Mesothelial cell of epicardium (in vitro differentiated cells): ENCODE measurements at places on chromosomes 2 and 18.

DNA sequence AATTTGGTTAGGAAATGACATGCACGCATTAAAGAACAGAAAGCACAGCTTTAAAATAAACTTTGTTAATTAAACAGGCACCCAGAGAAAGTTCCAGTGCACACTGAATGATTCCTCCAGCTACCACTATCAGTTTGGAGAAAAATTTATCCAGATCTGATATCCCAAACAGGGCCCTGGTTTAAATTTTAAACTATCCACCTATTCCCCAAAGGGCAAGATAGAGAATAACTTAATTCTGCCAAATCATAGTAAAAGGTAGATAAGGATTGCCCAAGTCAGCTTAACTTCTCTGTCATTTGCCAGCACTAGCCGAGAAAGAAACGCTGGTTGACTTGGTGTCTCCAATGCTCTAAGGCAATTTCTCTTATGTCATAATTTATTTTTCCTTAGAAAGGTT, 321.9 kb upstream of the PKDCC start:
- DNase-seq, result no peak
- H3K4me3 ChIP-seq, result no peak overlapping the region
- H3K27ac ChIP-seq, result no peak overlapping the region
- H3K4me1 ChIP-seq, result peaks cover 22% of the 10 kb centered on the region
- H3K36me3 ChIP-seq, result no peaks in the 10 kb centered on the region
- H3K27me3 ChIP-seq, result no peaks in the 10 kb centered on the region

GRCh38 chr2:37579192-37579713, 92.2 kb downstream of the CDC42EP3 start:
- H3K4me3 ChIP-seq, result no peak overlapping the region
- H3K4me1 ChIP-seq, result peaks cover 21% of the 10 kb centered on the region
- no peak for DNase-seq
- H3K36me3 ChIP-seq, result no peaks in the 10 kb centered on the region
- no peak overlapping the region for H3K27ac ChIP-seq

DNA sequence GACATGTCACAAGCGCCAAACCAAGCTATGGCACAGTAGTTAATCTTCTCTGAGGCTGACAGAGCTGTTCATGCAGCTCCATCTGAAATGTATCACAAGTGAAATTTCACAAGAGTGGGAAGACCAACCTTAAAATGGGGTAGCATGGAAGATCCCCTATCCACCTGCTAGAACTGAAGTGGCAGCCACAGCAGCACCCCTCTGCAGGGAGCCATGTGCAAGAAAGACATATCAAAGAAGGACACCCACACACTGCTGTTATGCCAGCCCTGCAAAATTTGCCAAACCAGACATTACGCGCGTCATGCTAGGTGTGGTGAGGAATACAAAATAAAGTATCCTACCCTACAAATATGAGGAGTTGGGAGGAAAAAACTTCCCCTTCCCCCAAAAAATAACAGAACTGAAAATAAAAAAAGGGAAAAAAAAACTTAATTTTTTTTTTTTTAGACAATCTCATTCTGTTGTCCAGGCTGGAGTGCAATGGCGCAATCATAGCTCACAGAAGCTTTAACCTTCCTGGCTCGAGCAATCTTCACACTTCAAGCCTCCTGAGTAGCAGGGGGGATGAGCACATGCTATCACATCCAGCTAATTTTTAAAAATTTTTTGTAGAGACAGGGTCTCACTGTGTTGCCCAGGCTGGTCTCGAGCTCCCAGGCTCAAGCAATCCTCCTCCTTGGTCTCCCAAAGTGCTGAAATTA, 76.2 kb downstream of the STK39 start:
- DNase-seq, result no peak
- H3K27me3 ChIP-seq, result no peaks in the 10 kb centered on the region

- no peaks in the 10 kb centered on the region for H3K27me3 ChIP-seq
- H3K4me3 ChIP-seq, result no peak overlapping the region
- DNase-seq, result no peak
- no peak overlapping the region for H3K27ac ChIP-seq
- peaks cover 17% of the 10 kb centered on the region for H3K4me1 ChIP-seq
- H3K36me3 ChIP-seq, result no peaks in the 10 kb centered on the region
Observed at GRCh38 chr2:197890168-197890567, 85.8 kb downstream of the PLCL1 start.

DNA sequence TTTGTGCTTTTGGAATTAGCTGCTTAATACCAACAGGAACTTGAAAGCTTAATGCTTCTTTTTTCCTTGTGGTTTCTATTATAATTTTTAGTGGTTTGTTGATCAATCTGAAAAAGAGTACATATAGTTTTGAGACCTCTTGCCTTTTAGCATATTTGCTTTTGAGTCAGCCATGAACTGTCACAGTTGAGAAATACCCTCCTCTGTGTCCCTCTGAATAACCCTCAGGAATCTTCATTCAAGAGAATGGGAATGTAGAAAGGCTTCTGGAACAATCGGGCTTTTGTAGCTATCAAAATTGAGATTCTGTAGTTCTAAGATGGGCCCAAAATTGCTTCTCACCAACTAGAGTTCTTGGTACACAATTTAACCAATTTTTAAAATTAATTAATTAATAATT, 451.1 kb upstream of the TRIB2 start:
- peaks cover 2% of the 10 kb centered on the region for H3K27me3 ChIP-seq
- no peak for DNase-seq
- no peak overlapping the region for H3K27ac ChIP-seq
- no peak overlapping the region for H3K4me3 ChIP-seq

DNA sequence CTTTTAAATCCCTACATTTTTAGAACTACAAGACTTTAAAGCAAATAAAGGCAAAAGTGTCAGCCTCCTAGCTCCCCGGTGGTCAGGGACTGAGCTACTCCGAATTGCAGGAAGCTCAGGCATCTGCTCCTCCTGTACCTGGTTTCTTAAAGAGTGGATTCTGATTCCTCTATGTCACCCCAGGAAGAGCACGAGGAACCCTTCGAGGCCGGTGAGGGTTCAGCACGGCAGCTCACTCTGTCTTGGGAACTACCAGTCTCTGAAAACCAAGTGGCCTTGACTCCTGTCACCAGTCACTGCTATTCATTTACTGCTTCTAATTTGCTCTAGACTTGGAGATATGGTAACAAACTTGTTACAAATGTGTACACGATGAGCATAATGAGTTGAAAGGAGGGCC, 2.3 kb downstream of the PER2 start:
- H3K4me3 ChIP-seq, result no peak overlapping the region
- no peaks in the 10 kb centered on the region for H3K27me3 ChIP-seq
- no peaks in the 10 kb centered on the region for H3K36me3 ChIP-seq
- no peak for DNase-seq

- no peak overlapping the region for H3K4me3 ChIP-seq
- H3K27me3 ChIP-seq, result no peaks in the 10 kb centered on the region
- DNase-seq, result no peak
- H3K27ac ChIP-seq, result no peak overlapping the region
- H3K4me1 ChIP-seq, result no peaks in the 10 kb centered on the region
Observed at GRCh38 chr2:207935991-207936370, 89.3 kb downstream of the PLEKHM3 start.

GRCh38 chr18:40159141-40160017, 1795.7 kb upstream of the PIK3C3 start:
- H3K4me3 ChIP-seq, result no peak overlapping the region
- no peak overlapping the region for H3K27ac ChIP-seq
- H3K27me3 ChIP-seq, result no peaks in the 10 kb centered on the region
- H3K36me3 ChIP-seq, result no peaks in the 10 kb centered on the region
- H3K4me1 ChIP-seq, result peaks cover 6% of the 10 kb centered on the region
